Left lung (tissue), 14 donors: ENCODE measurements at places on chromosomes 5 and 9. TPM values are rescaled to one million over a fixed set of nuclear protein-coding genes. Genes with fewer than 3 reads are reported as not detected.

DNA sequence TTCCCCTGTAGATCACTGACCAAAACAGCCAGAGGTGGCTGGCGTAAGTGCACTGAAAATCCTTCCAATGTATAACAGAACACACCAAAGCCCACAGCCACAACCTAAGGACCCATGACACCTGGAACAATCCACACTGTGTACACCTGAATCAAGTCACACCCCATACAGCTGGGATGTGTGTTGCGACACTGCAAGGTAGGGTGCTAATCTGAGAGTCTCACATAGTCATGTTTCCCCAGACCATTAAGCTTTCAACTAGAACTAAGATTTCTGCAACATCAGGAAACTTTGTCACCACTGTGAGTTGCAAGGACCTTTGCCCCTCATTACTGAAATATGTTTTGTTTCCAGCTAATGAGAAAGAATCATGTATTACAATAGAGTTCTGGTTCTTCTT is 59.4 kb downstream of the MED27 start:
- no peak for DNase-seq

DNA sequence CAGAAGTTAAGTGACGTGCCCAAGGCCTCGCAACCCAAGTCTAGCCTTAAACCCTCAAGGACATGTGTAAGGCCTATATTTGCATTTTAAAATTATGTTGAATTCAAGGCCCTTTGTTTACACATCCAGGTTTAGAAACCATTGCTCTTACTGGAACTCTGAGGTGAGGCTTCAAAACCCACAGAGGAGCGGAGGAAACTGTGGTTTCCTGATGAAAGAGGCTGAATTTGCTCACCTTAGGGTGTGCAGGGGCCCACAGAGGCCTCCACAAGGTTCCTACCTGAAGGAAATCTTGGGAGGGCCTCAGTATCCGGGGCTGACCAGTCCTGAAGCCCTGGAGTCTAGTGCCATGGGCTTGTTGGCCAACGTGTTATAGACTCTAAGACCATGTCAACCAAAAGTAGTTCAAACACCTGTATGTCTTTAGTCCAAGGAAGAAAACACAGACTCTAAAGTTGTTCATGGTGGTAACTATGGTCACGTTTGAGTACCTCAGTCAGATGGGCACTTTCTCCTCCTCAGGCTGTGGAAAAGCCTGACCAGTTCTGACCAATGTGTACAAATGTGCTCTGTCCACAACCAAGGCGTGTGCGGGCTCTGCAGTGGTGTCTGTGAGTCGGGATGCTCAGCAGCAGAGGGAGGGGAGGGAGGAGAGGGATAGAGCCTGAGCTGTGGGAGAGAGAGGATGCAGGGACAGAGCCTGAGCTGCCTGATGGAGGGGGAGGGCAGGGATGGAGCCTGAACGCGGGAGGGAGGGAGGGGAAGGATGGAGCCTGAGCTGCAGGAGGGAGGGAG is 124.6 kb upstream of the ERCC6L2 start:
- DNase-seq, result no peak

FCN1 gene
- total RNA-seq, result 28.4 TPM

MUSK gene
- 0.89 TPM for total RNA-seq
